ENCODE measurements at places on chromosomes 4 and X.

DNA sequence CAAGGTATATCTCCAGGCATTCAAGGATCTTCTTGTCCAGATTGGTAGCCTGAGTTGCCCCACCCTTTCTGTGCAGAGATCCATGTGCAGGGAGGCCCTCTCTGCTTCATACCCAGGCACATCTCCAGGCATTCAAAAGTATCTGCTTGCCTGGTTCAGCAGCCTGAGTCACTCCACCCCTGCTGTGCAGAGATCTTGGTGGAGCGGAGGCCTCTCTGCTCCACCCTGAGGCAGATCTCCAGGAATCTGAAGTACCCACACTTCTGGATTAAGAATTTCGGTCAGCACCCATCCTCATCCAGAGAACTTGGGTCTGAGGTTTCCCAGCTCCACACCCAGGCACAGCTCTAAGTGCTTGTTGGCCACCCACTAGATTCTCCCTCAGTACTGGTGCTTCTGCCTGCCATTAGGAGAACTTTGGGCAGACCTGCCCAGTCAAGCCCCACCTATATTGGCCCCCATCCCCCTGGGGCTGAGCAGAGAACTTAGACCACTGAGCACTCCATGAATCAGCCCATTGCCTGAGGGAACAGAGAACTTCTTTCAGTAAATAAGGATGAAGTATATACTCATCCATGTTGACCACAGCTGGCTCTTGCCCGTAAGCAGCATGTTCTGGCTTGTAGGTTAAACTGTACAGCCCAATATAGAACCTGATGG lies 199.5 kb upstream of the ZCCHC13 start:
- no peak for DNase-seq

DNA sequence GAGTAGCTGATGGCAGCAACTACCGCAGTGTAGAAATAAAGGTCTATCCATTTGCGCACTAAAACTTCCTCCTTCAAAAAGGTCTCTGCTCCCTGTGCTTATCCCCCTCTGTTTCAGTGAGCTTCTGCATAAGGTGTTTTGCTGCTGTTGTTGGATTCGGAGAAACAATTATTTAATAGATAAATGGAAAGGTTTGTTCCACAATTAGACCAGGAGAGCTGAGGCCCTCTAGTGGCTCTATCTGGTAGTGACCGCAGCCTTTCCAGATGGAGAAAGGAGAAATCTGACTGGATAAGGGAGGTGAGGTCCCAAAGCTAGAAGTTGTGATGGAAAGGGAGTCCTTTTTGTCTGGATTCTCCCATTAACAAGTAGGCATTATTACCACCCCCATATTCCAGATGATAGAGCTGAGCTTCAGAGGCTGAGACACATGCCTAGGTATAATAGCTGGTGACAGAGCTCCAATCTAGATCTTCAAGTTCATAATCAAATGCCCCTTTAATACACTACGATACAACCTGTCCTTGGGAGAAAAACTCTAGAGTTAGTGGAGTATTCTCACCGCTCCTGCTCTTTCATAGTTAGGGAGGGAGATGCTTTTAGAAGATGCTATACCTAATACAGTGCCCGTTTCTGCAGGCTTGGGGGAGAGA lies 5.1 kb upstream of the GABRQ start:
- no peak for DNase-seq

- no peak for DNase-seq
These were observed 37.8 kb upstream of the PCDH19 start for GRCh38 chrX:100447655-100448397.

DNA sequence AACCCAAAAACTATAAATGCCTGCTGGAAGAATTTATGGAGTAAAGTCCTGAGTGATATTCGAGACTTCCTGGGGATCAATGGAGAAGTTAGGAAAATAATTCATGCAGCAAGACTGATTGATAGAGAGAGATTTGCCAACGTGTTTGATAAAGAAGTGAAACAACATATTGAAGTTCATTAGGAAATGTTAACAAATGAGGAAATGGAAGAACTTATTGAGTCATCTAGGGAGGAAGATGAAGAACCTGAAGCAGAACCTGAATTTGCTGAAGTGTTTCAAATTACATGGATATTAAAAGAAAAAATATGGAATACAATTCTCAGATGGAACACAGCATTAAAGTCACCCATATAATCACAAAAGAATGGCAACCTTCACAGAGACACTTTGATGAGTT lies 39.0 kb downstream of the DDX60 start:
- DNase-seq, result no peak

DNA sequence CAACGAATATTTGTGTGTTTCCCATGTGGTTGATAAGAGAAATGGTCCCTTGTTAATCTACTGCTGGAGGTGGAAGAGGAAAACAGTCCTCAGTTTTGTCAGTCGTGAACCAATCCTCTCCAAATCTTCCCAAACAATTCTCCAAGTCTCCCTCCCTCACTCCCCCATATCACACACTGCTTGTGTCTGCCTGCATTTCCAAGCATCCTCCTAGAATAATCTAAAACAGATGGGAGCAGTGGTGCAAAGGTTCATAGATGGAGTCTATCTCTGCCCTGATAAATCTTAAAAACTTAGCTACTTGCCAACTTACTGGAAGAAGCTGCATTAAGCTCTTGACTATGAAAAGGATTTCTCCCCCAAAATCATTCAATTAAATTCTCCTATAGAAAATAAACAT lies 43.7 kb upstream of the SH3KBP1 start:
- DNase-seq, result no peak

Data from T-helper 2 cell treated with Interferon-gamma antibody and Interleukin-4, amounts not matched to agents 5 μg/mL and 100 μg/mL, for 36 hours (primary cell).